HFF-Myc (cell line): ENCODE measurements at places on chromosomes 7 and 10.
A peak's percentile ranks its signal among the peaks of the same experiment; 100 is the strongest.

- DNase-seq = no peak
Observed at GRCh38 chr7:82434275-82435022, 9.1 kb downstream of the CACNA2D1 start.

DNA sequence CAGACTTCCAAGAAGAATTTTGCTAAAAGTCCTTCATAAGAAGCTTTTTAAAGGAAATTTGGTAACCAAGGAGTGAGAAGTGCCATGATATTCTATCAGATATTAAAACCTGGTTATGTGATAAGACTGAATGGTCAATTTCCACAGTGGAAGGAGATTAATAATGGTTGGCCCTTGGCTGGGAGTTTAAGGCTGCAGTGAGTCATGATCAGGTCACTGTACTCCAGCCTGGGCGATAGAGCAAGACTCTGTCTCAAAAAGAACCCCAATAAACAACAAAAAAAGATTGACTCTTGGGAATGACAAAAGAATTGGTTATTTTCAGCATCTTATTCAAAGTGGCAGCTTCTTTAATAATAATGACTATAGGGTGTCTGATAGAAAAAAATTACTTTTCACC, 37.2 kb downstream of the EXOC4 start:
- DNase-seq = no peak

- no peak for DNase-seq
Observed at GRCh38 chr7:143892527-143893300, 9.3 kb downstream of the TCAF1 start.

- DNase-seq = no peak
Observed at GRCh38 chr7:37732253-37732652, 48.7 kb downstream of the GPR141 start.

DNA sequence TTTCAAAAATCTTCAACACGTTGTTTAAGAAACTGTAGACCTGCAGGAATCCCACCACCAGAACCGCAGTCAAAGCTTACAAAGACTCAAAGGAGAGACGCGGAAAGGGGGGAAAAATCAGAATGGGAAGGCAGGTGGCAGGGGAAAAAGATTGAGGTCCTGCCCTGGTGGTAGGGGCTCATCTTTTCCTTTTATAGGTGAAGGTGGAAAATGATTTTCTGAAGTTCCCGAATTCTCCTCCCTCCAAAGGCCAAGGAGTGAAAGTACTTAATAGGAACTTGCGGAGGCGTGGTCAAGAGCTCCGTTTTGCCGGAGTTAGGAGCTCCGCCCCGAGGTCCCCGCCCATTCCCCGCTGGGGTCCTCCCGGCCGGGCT, 724 bp downstream of the BBIP1 start:
- peak; percentile 78 for DNase-seq

GRCh38 chr10:95458871-95459270, 102.3 kb downstream of the SORBS1 start:
- DNase-seq = no peak

- DNase-seq = no peak
Observed at GRCh38 chr10:86105640-86106039, 261.0 kb downstream of the GRID1 start.

DNA sequence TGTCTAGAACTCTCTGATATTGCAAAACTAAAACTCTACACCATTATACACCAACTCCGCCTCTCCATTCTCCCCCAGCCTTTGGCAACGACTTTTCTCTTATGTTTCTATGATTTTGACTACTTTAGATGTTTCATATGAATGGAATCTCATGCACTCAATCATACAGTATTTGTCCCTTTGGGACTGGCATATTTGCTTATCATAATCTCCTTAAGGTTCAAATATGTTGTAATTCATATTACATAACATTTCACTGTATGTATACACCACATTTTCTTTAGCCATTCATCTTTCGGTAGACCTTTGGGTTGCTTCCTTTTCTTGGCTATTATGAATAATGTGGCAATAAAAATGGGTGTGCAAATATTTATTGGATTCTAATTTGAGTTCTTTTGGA, 164.4 kb downstream of the ARL4A start:
- DNase-seq = no peak

DNA sequence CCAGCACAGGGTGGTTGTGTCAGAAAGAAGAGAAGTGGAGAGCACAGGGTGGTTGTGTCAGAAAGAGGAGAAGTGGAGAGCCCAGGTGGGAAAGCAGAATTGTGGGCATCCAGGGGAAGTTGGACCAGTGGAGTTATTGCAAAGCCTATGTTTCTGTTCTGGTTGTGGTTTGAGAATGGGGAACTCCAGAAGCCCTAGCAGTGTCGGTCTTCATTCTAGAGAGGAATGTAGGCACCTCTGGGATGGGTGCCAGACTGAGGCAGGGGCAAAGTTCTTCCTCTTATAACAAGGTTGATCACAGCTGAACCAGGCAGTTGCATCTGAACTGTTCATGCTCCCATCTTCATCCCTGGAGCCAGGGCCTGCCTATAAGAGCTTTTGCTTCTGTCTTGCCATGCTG, 954 bp downstream of the FSCN3 start:
- no peak for DNase-seq

- DNase-seq = no peak
Observed at GRCh38 chr7:149197675-149198074, 2.3 kb downstream of the ZNF282 start.

DNA sequence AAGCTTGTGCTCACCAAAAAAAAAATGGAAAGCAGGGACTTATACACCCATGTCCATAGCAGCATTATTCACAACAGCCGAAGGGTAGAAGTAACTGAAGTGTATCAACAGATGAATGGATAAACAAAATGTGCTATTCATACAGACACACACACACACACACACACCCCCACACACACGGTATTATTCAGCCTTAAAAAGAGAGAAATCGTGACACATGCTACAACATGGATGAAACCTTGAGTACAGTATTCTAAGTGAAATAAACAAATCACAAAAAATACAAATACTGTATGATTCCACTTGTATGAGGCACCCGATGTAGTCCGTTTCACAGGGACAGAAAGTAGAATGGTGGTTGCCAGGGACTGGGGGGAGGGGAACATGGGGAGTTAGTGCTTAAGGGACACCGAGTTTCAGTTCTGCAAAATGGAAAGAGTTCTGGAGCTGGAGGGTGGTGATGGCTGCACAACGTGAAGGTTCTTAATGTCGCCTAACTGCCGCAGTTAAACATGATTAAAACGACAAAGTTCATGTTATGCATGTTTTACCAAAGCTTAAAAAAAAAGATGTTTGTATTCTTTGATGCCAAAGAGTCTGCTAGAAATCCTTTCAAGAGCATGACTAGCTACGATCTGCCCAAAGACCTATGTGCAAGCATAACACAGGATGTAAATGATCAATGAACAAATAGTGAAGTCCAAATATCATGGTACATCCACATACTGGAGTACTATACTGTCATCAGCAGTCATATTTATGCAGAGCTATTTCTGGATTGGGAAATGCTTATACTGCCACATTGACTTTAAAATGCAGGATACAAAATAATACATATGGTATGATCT, 7.2 kb downstream of the TNS3 start:
- no peak for DNase-seq

- DNase-seq = no peak
Observed at GRCh38 chr10:134247-135131, 766 bp upstream of the ZMYND11 start.

DNA sequence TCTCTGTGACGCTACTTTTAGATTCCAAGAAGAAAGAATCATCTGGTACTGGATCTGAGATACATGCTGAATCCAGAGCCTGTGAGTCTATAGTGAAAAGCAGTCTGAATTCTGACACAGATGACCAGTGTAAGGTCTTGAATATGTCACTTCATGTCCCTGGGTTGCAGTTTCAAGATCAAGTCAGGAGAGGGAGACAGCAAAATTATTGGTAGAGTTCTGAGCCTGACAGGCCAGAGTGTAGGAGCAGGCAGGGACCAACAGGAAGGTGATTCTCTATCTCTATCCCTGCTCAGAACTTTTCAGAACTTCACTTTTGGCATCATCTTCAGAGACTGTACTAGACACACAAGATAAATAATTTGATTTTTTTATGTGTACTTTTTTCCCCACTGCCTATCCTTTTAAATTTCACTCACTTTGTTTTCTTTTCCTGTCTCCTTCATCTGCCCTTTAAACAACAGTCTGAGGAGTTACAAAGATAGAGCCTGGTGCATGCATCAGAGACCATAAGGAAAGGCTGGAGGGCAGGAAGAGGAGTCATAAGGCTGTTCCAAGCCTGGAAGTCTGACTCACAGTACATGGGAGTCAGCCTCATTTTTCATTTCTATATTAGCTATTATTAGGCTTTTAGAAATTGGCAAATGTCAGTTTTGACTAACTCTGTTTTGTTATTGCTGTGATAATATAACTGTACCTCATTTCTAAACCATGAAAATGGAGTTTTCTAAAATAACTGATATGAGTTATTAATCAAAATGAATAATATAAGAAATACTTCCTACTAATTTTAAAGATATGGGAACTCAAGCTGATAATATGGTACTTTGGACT, 120.2 kb upstream of the TMEM229A start:
- DNase-seq = no peak

- DNase-seq = no peak
Observed at GRCh38 chr10:62182171-62182570, 86.5 kb downstream of the RTKN2 start.

GRCh38 chr10:75029857-75030256, 81.6 kb upstream of the SAMD8 start:
- DNase-seq = no peak

DNA sequence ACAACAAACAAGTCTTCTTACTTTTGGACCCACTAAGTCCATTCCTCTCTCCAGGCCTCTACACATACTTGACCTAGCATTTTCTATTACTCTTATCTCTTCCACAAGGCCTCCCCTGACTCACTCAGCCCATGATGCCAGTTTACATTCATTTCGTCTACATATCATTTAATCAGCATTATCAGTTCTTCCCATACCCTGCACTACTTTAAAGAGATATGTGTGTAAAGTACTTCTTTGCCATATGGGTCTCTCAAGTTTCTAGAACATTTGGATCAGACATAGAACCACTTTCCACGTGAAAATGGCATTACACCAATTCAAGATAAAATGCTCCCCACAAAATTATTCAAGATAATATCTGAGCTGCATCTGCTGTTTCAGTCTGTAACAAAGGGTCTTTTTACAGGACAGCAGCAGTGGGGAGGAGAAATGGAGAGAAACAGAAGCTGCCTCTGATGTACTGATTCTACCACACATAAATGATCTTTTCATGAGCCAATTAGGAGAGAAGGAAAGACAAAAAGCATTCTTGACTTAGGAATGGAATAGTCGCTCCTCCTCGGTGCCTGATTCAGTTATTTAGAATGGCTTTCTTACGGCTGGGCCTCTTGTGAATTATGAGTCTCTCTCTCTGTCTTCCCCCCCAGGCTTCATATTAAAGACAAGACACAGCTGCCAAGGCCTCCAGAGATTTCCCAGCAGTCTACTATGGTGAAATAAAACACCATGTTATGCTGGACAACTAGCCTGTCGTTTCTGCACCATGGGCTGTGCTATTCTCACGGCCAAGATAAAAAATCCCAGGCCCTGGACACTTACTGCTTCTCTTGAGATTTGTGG, 46.9 kb upstream of the SEPTIN7 start:
- no peak for DNase-seq

GRCh38 chr7:77439572-77439971, 23.4 kb upstream of the GSAP start:
- no peak for DNase-seq

- no peak for DNase-seq
Observed at GRCh38 chr10:110324805-110325280, 20.1 kb upstream of the SMNDC1 start.

DNA sequence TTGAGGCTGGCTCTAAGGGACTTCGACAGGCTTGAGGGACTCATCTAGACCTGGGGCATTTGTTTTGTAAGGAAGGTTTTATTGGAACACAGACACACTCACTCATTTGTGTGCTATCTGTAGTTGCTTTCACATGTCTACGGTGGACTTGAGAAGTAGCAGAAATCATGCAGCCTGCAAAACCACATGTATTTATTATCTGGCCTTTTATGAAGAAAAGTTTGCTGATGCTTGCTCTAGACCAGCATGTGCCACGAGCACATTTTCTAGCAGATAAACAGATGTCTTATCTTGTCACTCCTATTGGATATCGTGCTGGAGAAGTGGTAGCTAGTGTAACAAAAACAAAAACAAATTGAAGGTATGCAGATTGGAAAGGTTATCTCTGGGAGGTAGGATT, 9.8 kb downstream of the UPP1 start:
- no peak for DNase-seq

DNA sequence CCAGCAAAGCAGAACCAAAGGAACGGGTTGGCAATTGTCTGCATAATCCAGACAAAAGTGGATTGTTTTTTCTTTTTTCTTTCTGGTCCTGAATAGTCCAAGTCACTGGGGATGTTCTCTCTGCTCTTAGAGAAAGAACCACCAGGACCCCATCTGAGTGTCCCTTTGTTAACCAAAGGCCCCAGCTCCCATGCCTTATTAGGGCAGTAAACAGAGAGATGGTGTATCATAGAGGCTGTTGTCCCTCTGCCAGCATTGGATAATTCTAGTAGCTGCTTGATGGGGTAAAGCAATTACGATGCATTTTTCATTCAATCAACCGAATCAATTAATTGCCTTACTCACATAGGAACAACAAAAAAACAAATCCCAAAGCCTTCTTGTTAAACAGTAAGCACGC, 213.0 kb downstream of the BUB3 start:
- DNase-seq = no peak

DNA sequence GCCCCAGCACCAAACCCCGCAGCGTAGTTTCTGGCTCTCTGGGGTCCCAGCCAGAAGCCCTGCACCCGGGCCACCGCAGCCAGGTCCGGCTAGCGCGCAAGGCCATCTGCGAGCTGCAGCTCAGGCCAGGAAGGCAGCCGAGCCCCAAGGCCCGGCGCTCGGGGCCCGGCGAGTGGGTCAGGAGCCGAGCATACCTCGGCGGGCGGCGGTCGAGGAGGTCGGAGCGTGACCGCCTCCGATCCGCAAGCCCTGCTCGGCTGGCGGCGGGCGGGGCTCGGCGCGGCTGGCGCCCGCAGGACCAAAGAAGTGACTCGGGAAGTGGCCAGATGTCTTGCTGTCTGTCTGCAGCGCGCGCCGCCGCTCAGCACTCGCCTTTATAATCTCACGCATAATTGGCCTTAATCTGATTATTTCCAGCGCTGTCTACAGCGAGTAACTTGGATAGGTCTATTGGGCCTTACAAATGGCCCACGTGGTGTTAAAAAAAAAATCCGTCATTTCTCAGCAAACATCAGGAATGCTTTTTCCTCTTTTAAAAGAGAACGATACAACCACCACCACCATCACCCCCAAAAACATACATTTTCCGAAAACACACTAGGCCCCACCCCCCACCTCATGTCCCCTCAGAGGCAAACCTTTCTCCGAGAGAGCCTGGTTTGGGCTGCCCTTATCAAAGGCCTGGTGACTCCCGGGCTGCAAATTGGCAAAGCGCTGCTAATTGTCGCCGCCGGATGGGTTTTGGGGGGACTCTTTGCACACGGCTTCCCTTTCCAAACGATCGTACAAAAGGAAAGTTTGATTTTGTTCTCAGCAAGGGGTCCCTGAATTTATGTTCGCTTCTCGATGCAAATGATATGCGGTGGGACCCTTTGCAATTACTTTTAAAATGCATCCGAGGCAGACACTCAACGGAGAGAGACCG, at the start of gene DRGX:
Gene DRGX, minus strand, starts transcription at position 349 of the 925 bp plus-strand sequence. CDS start 649 bp downstream, outside the sequence.
- no peak for DNase-seq

GRCh38 chr7:155363852-155364600, 66.3 kb downstream of the INSIG1 start:
- DNase-seq = no peak

- no peak for DNase-seq
Observed at GRCh38 chr7:138961159-138961558, 20.0 kb downstream of the KIAA1549 start.
